ENCODE measurements at places on chromosomes 5 and 9.

GRCh38 chr9:114112325-114112724, 13.2 kb upstream of the KIF12 start:
- no peak for DNase-seq

DNA sequence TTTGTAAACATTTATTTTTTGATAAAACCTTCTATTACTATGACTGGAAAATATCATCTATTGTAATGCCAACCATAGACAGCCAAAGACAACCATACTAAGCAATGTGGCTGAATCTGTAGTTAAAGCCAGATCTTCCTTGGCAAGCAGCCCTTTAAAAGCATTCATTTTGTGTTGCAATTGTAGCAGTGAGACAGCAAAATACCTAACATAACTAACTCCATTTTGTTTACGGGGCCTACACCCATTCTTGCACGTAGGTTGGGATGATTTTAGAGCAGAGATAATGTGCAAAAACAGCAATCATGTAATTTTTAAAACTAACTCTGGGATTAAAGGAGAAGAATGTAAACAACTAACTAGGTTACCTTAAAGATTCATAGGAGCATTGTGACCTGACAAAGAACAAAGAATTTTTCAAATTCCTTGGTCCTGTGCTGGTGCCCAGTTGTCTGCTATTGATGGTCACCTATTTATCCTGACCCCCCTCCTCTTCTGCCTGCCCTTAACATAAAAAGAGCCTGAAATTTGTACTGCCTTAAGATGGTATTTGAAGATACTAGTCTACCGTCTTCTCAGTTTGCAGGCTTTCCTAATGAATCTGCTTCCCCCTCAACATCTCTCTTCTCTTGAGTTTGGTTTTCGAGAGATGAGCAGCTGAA, 10.6 kb downstream of the IFNA1 start:
- DNase-seq, result no peak

GRCh38 chr9:83056174-83056573, 6.8 kb downstream of the RASEF start:
- DNase-seq, result no peak

DNA sequence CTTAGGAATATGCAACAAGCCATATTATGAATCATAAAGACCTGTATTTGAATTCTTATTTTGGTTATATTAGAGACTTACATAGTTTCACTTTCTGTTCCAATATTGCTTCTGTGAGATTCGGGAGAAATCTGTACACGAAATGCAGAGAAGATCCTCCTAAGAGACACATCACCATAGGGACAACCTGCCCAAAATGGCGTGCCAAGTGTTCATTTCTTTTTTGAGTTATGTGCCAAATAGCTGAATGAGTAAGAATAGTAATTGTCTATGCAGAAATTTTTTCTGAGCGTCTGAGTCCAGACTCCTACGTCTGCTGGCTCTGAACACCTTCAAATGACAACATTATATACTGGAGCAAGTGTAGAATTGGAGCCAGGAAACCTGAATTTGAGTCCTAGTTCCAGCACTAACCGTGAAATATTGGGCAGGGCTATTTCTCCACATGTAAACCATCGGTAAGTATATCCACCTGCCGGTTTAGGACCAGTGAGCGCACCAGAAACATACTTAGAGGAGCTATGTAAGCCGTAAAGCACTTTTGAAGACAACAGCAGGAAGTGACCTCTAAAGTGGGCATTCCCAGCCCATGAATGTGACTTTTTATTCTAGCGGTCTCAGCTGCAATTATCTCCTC, 163.9 kb upstream of the DMRT1 start:
- DNase-seq, result no peak

DNA sequence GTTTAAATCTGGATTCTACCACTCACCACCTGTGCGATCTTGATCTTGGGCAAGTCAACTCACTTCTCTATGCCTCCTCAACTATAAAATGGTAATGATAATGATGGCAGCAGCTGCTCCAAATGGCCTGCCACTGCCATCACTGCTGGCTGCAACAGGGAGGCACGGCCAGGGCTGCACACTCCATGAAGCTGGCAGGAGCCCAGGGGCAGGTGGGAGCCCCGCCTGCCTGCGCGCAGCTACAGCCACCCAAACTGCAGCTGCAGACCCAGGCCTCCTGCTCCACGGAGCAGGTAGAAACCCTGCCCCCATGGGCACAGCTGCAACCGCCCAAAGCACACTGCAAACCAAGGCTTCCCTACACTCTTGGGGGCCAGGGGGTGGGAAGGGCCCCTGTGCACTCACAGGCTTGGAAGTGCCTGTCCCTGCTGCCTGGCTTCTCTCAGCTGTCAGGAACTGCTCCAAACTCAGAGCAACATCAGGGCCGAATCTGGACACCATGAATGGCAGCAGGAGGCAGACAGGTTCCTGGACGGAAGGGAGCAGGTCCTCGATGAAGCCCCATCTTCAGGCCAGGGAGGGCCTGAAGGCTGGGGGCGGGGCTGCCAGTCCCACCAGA, 57.6 kb downstream of the PRELID2 start:
- DNase-seq, result no peak

DNA sequence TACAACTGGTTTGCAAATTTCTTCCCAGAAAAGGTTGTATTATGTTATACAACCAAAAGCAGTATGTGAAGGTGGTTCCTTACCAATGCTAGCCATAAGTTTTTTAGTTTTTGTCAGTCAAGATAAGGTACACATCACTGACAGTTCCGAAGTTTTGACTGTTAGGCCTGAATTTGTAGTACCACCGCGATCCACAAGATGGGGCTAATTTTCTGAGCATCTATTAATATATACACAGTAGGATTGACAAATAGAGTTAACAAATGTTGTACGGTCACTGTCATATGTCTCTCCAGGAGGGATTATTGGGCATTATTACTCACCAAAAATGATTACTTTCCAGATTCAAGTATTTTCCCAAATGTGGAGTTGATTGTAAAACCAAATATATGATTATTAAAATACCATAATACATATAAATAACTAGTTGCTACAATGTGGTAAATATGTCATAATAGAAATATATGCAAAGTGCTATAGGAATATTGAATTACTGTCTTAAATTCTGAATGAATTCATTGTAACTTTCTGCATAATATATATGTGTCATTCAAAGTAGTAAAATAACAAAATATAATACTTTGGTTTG, 28.4 kb upstream of the LRRC19 start:
- DNase-seq, result peak; percentile 55

- DNase-seq, result no peak
Observed at GRCh38 chr5:87339986-87340385, 72.3 kb downstream of the RASA1 start.

- DNase-seq, result no peak
Observed at GRCh38 chr9:96874947-96875460, 20.7 kb upstream of the ZNF782 start.

DNA sequence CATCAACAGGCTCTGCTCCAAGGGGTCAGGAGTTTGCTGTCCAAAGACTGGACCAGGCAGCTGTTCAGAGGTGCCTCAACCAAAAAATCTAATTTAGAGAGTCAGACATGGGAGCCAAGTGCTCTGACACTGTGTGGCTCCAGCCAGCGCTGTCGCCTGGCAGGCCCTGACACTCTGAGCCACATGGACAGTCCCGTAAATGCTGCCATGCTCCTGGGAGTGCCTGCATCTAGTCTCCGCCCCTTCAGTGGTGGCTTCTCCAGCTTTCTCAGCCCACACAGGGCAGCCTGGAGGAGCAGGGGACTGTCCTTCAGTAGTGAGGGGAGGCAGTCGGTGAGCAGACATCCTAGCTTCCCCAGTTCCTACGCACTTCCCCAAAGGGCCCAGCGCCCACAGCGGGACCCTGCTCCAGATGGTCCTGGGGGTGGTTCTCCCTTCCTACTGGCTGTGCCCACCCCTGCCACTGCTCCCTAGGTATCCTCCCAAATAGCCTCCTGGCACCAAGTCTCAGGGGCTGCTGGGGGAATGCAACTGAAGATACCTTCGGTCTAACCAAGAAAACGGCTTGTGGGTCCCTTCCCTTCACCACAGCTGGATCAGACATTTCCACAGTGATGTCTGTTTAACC, 72.3 kb downstream of the SHC3 start:
- no peak for DNase-seq

DNA sequence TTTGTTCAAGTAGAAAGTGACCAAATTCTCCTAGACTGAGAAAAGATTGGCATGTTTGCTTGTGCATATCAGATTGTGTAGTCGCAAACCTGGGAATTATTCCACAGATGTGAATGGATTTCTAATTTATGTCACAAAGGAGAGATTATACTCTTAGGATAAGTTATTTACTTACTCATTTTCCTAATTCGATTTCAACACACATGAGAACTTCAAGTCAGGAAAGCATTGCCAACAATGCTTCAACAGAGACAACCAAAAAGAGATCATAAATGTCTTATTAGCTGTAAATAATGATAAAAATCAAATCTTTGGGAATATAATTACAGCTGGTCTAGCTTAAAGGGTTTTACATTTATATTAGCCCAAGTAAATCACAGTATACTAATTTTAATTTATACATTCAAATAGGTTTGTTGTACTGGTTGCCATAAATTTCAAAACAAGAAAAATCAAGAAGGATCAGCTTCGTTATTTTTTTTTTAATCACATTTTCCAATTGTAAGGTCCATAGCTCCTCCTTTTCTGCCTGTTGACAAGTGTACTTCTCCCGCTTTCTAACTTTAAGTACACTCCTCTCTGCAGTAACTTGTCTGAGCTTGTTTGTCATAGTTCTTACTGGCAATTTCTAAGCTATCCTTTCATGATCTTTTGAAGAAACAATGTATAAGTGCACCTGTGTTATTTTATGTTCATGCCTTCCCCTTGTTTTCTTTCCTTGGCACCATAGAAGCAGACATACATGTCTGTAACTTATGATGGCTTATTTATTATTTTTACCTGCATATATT, 246.6 kb downstream of the DEPDC1B start:
- no peak for DNase-seq

DNA sequence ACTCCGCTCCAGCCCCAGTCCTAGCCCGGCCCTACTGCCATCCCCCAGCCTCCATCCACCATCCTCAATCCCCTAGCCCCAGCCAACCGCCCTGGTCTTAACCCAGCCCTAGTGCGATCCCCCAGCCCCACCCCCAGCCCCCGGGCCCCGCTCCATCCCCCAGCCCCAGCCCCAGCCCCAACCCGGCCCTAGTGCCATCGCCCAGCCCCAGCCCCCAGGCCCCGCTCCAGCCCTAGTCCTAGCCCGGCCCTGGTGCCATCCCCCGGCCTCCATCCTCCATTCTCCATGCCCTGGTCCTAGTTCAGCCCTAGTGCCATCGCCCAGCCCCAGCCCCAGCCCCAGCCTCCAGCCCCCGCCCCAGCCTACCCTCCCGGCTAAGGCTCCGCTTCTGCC, 398 bp downstream of the TOR1A start:
- no peak for DNase-seq

DNA sequence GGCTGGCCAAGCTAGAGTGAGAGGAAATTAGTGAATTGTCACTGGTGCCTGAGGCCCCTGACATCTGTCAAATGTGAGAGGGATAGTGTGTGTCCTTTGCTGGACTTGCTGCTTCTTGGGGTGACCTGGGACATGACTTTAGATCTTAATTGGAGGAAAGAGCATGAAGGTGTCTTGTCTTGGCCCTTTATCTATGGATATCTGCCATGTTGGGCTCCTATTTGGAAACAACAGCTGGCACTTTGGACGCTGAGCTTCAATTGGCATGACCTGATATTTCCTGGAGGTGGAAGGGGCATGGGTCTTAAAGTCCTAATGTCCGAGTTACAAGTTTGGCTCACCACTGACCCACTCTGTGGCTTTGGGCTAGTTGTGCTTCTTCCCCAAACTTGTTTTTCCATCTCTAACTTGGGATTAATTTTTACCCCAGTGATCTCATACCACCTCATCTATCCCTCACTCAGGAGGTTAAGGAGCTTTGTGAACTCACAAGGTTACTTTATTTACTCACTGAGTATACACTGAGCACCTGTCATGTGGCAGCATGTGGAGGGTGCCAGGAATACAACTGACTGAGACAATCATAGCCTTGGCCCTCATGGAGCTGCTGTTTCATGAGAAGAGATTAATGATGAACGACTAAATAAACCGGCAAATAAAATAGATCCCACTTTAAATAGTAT, 30.1 kb upstream of the CXCL14 start:
- no peak for DNase-seq

GRCh38 chr9:18891946-18892670, 140.9 kb downstream of the SAXO1 start:
- no peak for DNase-seq

DNA sequence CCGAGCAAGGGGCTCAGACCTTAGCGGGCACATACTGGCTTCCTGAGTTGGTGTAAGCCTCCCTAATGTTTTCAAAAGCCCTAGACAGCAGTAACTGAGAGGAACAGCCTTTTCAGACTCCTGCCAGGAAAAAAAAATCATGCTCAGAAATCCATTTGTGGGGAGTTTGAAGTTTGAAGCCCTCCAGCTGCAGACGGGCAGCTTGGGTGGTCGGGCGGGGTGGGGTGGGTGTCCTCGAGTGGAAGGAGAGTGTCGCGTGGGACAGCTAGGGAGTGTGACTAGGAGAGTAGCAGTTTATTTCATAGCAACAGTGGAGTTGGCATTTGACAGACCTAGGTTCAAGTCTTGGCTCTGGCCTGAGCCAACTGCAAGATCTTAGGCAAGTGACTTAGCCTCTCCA, 90.7 kb upstream of the PITX1 start:
- no peak for DNase-seq

DNA sequence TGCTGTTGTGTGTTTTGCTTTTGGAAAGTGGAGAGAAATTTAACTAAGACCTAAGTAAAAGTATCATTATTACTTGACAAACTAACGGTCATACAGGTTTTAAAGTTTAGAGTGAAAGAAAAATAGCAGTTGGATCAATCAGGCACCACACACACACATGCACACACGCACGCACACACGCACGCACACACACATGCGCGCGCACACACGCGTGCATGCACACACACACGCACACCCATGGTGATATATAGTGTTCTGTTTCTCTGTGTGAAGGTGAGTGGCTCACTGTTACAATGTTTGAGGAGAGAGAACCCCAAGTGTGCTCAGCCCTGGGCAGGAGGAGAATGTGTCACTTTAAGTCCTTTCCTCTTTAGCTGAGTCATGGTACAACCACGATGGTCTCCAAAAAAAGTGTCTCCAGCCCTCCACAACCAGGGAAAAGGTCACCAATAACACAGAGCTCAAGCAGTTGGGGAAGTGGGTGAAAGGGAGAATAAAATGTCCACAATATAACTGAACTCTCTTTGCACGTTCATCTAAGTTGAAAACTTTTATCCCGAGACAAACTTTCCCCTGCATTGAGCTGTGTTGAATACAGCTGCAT, 3.2 kb downstream of the ZNF366 start:
- DNase-seq, result no peak

DNA sequence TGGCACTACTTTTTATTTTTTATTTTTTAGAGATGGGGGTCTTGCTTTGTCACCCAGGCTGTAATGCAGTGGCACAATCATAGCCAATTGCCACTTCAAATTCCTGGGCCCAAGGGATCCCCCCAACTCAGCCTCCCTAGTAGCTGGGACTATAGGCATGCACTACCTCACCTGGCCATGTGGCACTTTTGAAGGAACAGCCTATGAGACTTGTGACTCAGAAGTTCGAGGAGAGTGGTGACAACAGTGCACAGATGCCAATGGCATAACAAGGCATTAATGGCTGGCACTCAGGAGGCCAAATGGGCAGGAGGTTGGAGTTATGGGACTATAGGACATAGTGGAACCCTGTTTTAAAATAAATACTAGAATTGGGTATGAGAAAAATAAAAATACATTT, 33.7 kb downstream of the ANKRD31 start:
- no peak for DNase-seq

- no peak for DNase-seq
Observed at GRCh38 chr9:137237759-137238726, 3.0 kb upstream of the TUBB4B start.

All from right forelimb (tissue), 1 donor.